ENCODE measurements at places on chromosomes 2 and 18. TPM values are rescaled to one million over a fixed set of nuclear protein-coding genes. Genes with fewer than 3 reads are reported as not detected.

The PLCD4 gene
- polyA plus RNA-seq = 0.40 TPM

The PROM2 gene
- not detected for polyA plus RNA-seq

The ITSN2 gene
- polyA plus RNA-seq = 127 TPM

The SIGLEC15 gene
- polyA plus RNA-seq = not detected

The LRP2 gene
- not detected for polyA plus RNA-seq
